Stimulated activated CD8-positive, alpha-beta memory T cell treated with anti-CD3 and anti-CD28 coated beads, Interleukin-4, amount 100 ng/mL, for 1 hour (primary cell): ENCODE measurements at places on chromosomes 5 and 9.

DNA sequence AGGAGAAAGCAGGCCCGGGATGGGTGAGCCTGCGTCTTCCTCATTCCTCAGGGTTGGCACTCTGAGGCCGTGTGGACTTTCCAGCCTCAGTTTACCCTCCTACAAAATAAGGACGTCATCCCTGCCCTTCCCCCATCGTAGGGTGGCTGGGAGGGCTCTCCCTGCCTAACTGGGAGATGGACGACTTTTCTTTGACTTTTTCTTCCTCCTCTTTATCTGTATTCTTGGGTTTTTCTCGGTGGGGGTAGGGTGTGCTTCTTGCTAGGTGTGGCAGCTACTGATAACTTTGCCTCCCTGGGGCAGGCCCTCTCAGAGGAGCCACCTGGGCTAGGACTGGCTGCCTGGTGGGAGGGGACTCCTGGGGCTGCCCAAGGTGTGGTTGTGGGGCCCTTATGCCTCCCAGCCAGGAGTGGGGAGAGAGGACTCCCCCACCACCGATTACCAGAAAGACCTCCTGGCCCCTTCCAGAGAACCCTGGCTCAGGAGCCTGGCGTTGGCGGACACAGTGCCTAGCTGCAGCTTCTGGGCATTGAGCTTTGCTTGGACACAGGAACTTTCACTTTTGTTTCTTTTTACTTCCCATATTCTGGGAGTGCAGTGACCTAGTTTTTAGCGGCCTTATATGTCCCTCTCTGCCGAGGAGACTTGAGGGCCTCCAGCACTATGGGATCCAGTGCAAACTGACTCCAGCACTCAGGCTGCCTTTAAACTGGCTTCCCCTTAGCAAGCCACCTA is 6.1 kb downstream of the GLIPR2 start:
- no peak for DNase-seq

DNA sequence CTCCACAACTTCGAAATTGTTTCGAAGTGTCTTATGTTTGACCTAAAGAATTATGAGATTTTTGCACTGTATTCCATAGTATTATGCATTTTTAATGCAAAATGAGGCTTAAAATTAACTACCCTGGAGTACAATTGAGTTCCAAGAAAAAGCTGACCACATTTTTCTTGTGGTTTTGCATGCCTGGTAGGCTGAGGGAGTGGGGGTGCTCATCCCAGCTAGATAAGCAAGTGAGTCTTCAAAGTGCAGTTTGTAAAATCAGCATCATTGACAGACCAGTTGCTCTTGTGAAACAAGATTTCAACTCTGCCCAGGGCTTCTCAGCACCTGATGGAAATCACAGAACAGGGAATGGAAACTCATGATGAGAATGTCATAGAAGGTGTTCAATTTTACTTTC is 17.0 kb upstream of the NDUFS4 start:
- no peak for DNase-seq

DNA sequence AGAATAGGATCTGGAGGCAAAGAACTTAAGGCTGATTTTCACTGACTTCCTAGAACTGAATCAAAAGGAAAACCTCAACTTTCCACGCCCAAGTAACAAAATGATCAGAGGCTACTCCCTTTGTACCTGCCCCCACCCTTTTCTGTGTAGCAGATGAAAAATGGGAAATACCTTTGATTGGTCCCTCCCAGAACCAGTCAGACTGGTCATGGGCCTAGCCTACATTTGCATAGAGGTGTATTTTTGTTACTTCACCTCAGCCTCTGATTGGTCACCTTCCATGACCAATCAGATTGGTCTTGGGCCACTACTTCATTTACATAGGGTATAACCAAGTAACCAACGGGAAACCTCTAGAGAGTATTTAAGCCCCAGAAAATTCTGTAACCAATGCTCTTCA is 1553.5 kb upstream of the C9orf72 start:
- DNase-seq = no peak

DNA sequence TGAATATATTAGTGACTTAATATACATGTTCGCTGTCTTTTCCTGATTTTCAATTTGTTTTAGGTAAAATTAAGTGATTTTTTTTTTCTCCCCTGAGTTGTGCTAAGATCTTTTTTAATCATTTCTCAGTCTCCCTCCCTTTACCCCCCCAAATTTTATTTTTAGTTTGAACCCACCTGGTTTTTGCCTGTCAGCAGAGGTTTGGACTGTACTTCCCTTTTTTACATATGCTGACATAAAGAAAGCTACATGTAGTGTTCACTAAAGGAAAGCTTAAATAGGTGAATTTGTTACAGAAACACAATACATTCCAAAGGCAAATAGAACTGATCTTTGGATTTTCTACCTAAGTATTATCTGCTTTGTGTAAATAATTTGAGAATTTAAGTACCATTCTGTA is 82.2 kb downstream of the IPO11 start:
- no peak for DNase-seq

DNA sequence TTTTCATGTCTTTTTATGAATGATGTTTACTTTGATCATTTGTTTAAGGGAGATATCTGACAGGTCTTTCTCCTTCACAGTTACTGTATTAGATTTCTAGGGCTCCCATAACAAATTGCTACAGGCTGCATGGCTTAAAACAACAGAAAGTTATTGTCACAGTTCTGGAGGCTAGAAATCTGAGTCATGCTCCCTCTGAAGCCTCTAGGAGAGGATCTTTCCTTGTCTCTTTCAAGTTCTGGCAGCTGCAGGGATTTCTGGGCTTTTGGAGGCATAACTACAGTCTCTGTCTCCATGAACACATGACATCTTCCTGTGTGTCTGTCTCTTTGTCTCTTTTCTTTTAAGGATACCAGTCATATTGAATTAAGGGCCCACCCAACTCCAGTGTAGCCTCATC is 557.3 kb upstream of the SEMA6A start:
- no peak for DNase-seq

DNA sequence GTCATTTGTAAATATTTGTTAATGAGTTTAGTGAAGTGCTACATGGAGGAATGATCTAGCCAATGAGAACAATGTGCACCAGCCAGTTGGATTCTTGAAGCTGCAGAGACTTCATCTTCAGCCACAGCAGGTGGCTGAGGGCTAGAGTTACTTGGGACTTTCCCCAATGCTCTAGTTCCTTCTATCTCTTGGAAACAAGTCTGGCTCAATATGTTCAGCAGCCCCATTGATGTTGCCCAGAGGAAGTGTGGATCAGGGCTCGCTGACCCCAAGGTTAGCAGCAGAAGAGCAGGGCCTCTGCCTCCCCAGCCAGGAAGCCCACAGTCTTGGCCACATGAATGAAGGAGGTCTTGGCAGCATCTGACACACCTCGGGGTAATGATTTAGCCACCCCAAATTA is 117.5 kb downstream of the SLC1A3 start:
- DNase-seq = no peak

DNA sequence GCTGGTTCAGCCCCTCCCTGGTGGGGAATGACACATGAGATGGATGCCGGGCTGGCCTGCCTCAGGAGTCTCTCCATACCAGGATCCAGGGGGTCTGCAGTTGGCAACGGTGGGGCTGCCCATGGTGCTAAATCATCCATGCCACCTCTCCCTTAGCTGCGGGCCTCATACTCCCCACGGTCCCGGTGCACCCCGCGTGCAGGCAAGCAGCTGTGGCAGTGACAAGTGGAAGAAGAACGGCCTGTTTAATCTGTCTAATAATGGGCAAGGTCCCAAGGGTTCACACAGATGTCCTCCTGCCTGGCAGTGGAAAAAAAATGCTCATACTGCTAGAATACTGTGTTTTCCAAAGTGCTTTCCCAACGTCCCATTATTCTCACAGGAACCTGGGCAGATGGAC is 196.9 kb upstream of the PANK3 start:
- DNase-seq = no peak
